ENCODE measurements at places on chromosomes 7 and 10. TPM values are rescaled to one million over a fixed set of nuclear protein-coding genes. Genes with fewer than 3 reads are reported as not detected.

TBX20 gene
- 0.24 TPM for total RNA-seq

NKX1-2 gene
- total RNA-seq: not detected

GPR26 gene
- total RNA-seq: not detected

GRK5 gene
- total RNA-seq: 25.6 TPM

SLC26A5 gene
- not detected for total RNA-seq

DNA sequence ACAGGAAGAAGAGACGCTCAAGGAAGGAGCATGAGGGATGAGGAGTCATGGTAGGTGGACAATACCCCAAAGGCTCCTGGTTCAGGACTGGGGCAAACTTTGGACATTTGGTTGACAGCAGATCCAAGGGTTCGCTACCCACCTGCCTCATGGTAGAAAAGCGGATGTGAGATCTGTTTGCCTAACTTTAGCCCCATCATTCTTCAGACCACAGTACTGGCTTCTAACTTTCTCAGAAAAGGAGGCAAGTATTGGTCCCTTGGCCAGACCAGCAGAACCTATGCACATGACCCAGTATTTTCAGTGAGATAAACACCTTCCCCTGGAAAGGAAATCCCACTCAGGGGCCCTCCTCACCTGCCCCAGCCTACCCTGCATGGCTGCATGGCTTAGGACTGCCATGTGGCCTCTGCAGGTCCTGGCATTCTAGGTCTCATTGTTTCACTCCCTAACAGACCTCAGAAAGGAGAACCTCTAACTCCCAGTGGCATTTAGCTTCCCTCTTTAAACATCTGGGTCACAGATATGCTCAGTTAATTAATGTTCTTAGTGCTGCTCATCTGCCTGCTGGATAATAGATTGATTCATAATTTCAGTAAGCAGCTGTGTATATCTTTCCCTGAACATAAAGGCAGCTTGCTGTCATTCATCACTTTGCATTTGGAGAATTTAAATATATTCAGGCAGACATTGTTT lies 574.1 kb downstream of the GALNT17 start:
- no peak for DNase-seq

- no peak for DNase-seq
Measured at GRCh38 chr7:116967983-116968382, 14.7 kb downstream of the ST7 start.

DNA sequence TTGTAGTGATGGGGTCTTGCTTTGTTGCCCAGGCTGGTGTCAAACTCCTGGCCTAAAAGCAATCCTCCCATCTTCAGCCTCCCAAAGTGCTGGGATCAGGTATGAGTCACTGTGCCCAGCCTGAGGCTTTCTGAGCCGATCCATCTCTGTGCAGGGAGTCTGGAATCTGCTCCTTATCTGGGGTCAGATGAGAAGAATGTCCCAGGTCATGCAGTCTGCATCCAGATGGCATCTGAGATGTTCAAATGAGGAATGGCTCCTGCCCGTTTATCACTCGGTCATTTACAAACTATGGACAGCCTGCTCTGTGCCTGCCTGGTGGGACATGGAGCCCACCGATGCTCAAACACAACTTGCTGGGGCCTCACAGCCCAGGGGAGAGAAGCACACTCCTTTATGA lies 11.1 kb upstream of the SLC18A3 start:
- no peak for DNase-seq

GRCh38 chr7:36958111-36958733 lies 233.9 kb upstream of the AOAH start:
- DNase-seq: no peak

DNA sequence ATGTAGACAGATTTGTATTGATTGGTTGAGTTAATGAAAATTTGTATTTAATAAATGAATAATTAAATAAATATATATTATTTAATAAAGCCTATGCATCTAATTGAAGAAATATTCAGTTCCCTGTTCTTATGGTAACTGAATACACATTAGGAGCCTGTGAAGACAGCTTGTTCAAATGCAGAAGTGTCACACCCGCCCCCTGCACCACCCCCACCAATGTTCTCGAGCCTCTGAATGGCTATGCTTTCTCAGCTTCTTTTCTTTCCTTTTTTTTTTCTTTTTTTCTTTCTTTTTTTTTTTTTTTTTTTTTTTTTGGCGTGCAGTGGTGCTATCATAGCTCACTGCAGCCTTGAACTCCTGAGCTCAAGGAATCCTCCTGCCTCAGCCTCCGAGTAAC lies 38.3 kb upstream of the PARD3 start:
- DNase-seq: no peak

DNA sequence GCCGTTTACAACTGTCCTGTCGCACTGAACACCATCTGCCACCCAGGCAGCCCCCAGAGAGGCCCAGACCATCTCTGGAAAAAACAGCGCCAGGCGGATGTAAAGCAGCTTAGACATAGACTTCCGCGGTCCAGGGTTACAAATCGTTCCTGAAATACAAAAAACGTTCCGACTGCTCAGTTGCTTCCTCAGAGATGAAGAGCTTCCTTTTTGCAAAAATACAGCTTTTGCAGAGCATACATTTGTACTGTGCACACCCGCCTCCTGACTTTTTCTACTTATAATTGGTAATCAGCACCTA lies 11.4 kb downstream of the DAGLB start:
- peak; percentile 81 for DNase-seq

- peak; percentile 49 for DNase-seq
Measured at GRCh38 chr10:124983321-124983720, 41.4 kb downstream of the ZRANB1 start.

- no peak for DNase-seq
Measured at GRCh38 chr10:125882596-125882995, 1.5 kb upstream of the DHX32 start.

DNA sequence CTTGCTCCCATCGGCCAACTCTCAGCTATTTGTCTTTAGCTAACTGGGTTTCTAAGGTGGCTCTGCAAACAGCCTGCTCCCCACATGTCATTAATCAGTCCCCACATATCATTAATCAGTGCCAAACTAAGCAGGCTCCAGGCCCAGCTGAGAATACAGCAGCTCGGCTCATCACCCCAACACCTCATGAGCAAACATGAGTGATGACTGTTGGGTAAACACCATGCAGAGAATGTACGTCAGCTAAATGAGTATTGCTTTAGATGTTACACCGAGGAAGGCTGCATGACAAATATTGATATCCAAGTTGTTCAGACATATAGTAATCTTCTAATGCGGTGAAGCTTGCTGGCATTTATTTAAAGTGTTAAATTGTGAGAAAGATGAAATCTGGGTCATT lies 187.5 kb upstream of the AOAH start:
- DNase-seq: no peak

- DNase-seq: no peak
Measured at GRCh38 chr10:132997517-132998265, 55.3 kb upstream of the CFAP46 start.

- no peak for DNase-seq
Measured at GRCh38 chr7:25638068-25638467, 409.8 kb upstream of the NPVF start.

- no peak for DNase-seq
Measured at GRCh38 chr10:110101464-110102144, 93.8 kb downstream of the ADD3 start.
